ENCODE measurements at places on chromosomes 3 and 15.

DNA sequence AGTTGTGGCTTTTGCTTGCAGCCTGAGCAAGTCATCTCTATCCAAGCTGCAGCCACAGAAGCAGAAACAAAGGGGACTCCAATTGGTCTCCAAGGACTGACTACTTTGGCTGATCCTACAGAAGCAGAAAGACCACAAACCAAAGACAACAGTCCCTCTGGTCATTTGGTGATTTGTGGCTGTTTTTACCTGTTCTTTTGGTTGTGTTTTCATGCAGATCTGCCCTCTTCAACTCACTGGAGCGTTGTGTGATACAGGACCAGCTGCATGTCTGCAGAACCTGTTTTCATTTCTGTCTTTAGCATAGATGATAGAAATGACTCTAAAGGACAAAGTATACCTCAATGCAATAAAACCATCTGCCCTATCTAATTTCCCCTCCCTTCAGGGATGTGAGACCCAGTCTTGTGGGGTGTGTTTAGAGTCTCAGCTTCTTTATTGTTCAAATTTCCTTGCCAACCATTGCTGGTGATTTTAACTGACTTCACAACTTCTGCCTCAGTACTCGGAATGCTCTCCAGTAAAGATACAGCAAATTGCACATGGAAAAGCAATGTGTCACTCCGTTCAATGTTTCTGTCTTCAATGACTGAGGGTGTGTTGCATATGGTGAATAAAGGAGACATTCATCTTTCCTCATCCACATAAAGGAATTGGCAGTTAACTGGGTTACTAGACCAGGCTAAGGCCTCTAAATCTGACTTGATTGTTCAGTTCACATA lies 48.9 kb upstream of the SLC7A14 start:
- DNase-seq: no peak

DNA sequence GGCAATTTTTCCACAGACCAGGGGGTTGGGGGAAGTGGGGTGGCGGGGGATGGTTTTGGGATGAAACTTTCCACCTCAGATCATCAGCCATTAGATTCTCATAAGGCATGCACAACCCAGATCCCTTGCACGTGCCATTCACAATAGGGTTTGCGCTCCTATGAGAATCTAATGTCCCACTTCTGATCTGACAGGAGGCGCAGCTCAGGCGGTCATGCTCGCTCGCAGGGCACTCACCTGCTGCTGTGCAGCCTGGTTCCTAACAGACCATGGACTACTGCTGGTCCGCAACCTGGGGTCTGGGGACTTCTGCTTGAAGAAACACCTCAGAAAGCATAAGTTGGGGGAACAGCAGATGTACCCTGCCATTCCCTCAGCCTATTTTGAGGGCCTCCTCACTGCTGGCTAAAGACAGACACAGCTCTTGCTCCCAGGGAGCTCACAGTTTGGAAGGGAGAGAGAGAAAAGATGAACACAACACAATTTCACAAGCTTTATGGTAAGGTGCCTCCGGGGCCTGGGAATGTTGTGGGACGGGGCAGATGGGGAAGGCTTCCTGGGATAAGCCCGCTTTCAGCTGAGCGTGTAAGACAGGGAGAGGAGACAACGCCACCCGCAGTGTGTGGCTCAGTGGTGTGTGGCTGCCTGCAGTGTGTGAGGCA lies 285.2 kb downstream of the ADAMTS17 start:
- DNase-seq: no peak

DNA sequence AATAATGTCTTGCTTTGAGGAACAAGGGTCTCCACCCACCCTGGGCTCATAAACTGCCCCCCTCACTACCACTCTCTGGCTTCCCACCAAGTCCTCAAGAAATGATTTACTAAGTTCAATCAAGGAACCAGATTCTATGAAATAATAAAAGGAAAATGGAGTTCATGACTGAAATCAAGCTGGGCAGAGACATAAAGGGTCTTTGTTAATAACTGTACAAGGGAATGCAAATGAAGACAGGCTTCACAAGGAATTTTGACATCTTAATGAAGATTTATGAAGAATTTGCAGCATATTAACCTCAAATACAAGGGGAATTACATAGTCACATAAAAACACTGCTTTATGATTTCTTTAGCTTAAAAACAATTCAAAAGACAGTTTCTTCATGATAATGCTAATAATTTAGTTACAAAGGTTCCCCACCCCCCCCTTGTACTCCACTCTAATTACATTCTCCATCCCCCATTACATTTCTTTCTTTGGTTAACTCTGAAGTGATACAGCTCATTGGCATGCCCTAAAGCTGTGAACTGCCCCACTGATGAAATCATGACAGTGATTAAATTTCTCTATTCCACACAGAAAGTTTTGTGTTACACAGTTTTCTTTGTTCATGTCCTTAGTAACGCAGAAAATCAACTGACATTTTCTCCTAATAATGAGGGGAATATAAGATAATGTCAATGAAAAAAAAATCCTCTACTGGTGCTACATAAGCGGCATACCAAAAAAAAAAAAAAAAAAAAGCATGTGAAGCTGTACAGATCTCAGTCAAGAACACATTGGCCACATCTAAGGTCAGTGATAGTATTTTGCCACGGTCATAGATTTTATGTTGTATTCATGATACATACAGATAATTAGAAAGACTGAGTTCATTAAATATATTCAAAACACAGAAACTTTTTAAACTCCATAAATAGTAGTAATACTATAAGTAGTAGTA lies 54.4 kb downstream of the WWTR1 start:
- DNase-seq: no peak

DNA sequence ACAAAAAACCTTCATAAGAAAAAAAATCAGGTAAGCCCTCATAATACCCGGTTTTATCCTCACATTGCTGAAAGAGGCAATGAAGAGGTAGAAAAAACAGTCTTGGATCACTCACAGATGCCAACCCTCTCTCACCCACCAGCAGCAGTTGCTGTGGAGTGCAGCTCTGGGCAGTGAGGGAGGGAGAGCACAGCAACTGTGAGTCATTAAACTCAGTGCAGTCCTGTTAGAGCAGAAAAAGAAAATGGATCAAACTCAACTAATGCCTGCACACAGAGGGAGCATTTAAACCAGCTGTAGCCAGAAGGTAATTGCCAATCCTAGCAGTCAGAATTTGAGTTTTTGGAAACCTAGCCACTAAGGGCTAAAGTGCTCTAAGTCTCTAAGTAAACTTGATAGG lies 1050.6 kb upstream of the ALCAM start:
- no peak for DNase-seq

GRCh38 chr3:197513953-197514785 lies 41.6 kb downstream of the BDH1 start:
- no peak for DNase-seq

DNA sequence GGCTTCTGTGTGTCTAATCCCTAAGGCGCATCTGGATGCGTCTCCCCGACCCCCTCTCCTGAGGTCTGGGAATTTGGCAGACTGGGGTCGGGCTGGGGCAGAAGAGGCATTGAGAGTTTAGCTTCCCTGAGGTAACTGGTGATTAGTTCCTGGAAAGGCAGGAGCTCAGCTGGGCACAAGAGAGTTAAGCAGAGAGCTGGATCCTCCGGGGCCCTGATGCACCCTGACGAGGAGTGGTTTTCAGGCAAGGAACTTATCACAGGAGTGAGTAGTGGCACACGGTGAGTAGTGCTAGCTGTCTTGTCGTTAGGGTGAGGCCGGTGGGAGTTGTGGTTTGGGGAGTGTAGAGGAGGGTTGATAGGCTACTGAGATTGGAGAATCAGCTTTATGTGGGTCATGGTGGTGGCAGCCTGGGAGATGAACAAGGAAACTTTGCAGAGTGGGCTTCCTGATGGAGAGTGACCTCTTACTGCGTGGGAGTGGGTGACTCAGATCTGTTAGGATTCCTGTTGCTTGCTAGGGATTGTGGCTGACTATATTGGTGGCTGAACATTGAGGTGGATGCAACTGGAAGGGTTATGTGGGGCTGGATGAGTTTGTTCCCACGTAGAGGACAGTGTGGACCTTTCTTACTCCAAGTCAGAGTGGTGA lies 897 bp downstream of the RAD54L2 start:
- no peak for DNase-seq

DNA sequence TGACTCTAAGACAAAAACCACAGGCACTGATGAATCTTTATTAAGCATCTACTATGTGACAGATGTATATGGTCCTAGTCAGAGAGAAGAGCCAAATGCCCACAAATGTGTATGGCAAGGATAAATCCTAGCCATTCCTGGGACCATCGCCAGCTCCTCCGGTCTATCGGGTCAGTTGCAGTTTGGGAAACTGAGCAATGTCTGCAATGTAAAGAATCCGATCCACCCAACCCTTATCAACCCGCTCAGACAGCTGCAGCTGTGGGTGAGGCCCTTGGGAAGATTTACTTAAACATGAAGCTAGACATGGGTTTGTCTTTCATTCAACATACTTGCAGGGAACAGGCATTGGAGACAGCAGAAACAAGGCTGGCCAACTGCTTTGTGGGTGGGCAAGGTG lies 40.5 kb upstream of the CDV3 start:
- DNase-seq: no peak

- no peak for DNase-seq
Observed at GRCh38 chr15:35775471-35775870, 229.5 kb upstream of the DPH6 start.

DNA sequence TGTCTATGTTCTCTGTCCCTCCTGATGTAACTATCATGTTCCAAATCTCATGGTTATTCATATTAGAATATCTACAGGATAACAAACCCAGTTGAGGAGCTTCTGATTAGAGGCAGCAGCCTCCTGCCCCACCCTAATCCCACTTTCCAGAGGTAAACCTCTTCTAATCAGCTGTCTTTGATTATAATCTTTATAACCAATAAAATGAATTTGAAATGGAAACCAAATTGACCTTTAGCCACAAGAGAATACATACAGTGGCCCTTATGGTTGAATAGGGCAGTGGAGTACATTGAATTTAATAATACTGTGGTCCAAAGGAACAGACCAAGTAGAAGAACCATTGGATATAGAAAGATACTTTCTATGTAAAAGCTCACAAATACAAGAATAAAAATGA lies 281.3 kb upstream of the UMPS start:
- no peak for DNase-seq

GRCh38 chr3:49856181-49857005 lies at the start of gene TRAIP:
TSS of gene TRAIP (minus strand) at chr3:49856564. CDS start at chr3:49856453, 111 bp downstream.
- peak; percentile 89 for DNase-seq

- DNase-seq: no peak
Observed at GRCh38 chr3:168097381-168097780, 1.7 kb upstream of the GOLIM4 start.

- no peak for DNase-seq
Observed at GRCh38 chr3:177145954-177146353, 51.3 kb downstream of the TBL1XR1 start.

- no peak for DNase-seq
Observed at GRCh38 chr15:82709081-82709420, 624 bp downstream of the AP3B2 start.

GRCh38 chr3:131453533-131453932 lies 49.2 kb downstream of the MRPL3 start:
- DNase-seq: no peak

DNA sequence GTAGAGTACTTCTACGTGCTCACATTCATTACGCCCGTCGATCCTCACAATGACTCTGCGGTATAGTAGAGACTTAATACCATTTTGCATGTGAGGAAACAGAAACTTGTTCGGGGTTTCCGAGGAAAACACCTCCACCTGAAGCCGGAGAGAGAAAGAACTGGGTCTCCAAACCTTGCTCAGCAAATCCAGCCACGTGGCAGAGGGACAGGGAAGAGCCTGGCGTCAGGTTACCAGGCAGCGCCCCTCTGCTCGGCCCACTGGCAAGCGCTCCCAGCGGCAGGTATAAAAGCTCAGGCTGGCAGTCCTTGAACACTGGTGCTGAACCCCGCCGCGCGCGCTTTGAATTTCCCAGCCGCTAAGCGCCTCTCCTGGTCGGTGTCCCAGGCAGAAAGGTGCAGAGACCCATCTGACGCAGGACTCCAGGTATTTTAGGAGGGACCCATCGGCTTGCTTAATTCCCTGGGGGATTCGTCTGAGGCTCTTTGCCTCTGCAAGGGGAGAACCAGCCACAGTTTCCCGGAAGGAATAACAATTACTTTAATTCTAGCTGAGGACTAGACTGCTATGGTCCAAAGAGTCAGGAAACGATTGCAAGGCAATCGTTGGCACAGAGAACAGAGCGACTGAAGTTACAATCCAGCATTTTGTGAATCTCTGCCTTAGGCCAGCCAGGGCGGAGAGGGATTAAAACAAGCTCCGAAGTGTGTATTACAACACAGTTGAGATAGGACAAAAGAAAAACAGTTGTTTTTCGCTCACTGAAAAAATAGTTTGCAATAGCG lies at the start of gene C2CD4A:
TSS of gene C2CD4A (plus strand) at position 315 of the 785 bp plus-strand sequence. CDS start 637 bp downstream, outside the sequence.
- peak; percentile 36 for DNase-seq

DNA sequence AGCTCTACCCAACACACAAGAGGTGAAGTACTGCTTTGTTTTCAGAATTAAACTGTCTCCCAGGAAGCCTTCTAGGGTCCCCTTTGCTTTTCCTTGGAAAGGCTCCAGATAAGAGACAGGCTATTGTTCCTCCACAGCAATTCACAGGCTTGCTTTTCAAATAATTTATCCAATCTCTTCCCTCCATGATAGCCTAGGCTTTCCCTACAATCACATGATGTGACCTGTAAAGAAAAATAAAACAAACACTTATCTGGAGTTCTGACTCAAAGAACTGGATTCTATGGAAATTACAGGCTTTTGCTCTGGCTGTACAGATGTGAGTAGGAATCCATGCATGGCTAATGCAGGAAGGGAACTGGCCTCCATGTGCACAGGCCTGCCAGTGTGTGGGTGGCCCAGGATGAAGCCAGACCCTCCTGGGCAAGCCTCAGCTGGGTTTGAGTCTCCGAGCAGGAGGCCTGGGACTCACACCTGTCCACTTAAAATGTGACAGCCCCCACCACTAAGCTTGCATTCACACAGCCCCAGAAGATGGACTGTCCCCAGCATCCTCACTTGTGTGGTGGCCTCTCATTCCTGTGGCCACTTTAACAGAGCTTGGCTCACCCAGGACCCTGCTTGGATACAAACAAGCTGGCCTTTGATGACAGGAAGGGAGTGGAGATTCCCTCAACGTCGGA lies 75.8 kb upstream of the LEKR1 start:
- DNase-seq: no peak

GRCh38 chr3:182969277-182969676 lies 11.1 kb downstream of the DCUN1D1 start:
- DNase-seq: no peak

GRCh38 chr15:77831986-77832385 lies 199.3 kb upstream of the LINGO1 start:
- no peak for DNase-seq

DNA sequence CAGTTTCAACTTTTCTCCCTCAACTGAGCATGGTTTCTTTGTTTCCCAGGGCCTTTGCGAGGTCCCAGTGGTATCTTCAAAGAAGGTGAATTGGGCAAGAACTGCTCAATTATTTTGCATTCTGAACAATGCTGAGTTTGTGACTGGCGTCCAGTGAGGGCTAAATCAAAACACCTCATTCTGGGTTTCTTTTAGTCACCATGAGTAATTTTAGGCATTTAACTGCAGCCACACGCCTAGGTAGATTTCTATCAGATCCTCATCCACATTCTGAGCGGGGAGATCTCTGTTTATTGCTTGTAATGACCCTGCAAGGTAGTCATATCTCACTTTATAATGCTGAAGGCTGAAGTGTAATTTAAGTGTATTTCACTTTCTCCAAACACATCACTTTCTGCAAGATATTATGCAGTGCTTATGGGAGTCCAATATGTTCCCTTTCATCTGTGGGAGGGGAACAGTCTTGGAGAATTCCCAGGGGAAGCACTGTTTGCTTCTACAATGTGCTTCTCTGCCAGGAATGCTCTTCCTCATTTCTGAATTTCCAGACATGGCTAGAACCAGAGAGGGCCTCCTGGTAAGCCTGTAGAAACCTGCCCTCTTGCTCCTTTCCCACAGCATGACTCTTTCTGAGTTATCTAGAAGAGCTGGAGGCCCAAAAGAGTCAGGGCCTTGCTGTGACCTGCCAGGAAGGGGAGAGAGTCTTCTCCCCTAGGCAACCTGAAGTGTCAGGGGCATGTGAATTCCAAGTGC lies 91.7 kb downstream of the FRMD4B start:
- DNase-seq: no peak

Measured in activated T-helper 1 cell treated with Interleukin-2 at 50 U/mL for 16 hours (primary cell).